Activated CD4-positive, alpha-beta T cell treated with anti-CD3 and anti-CD28 coated beads, Interleukin-10, Interleukin-2, amounts not matched to agents 100 ng/mL and 50 ng/mL, durations not matched to agents 16 hours and 8 hours (primary cell): ENCODE measurements at places on chromosomes 7 and 10.

- no peak for DNase-seq
Observed at GRCh38 chr10:79435271-79436065, 10.0 kb downstream of the ZCCHC24 start.

DNA sequence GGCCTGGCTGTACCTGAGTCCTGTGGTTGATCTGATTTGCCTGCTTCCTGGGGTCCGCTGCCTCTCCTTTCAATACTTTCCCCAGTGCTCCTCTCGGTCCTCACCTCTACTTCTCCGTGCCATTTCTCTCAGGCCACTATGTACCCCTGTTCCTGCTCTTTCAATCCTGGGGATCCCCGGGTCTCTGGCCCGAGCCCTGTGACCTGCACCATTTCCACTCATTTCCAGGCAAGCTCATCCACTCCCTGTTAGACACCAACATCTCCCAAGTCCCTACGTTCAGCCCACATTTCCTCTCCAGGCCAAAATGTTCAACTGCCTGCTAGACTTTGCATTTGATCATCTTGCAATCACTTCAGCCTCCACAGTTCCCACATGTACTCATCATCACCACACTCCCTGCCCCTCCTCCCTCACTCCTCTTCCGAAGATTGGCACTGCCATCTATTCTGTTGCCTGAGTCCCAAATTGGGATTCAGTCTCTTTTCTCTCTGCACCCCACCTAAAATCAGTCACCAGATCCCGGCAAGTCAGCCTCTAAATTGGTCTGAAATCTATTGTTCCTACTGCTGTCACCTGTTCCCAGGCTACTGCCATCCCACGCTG lies 34.4 kb upstream of the ZMIZ1 start:
- no peak for DNase-seq

DNA sequence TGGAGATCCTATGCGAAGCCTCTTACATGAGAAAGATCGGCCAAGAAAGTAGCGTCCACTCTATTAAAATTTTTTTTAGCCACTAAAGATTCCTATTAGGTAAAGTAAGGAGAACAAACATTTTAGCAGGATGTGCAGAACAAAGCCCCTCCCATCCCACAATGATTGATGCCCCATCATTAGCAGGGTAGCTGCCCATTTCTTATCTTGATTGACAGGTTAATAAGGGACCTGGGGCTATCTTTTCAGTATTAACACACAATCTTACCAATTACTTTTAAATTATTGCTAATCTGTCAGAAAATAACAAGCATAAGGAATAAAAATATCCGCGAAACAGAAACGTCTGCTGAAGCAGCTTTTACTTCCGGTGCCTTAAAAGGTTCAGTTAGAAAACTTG lies 5.1 kb downstream of the FZD8 start:
- no peak for DNase-seq

- DNase-seq, result no peak
Observed at GRCh38 chr7:118305671-118306070, 81.2 kb downstream of the ANKRD7 start.

DNA sequence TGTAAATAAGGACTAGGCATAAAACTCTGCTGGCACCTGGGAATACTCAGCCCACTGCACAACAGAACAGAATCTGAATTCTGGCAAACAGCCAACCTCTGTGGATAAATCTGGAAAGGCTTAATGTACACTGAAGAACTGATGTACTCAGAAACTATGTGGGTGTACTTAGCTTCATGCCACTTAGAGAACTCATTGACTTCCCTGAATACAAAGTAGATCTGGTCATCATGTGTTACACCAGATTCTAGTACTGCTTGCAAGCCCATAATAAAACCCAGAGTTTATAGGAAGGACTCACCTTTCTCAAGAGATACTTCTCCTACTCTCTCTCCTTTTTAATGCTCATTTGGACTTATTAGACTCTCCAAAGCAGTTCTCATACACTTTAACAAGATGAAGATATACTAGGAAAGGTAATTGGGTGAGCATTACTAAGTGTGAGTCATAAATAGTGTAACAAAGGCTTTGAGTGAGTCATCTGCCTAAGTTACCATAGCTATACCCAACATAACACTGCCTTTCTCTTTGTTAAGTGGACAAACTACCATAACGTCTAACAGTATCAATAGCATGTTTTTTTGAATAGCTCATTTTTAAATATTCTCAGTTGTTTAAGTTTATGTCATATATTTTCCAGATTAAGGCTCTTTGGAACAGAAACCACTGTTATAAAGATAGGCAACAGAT lies 309.1 kb downstream of the MDFIC start:
- peak; percentile 63 for DNase-seq

DNA sequence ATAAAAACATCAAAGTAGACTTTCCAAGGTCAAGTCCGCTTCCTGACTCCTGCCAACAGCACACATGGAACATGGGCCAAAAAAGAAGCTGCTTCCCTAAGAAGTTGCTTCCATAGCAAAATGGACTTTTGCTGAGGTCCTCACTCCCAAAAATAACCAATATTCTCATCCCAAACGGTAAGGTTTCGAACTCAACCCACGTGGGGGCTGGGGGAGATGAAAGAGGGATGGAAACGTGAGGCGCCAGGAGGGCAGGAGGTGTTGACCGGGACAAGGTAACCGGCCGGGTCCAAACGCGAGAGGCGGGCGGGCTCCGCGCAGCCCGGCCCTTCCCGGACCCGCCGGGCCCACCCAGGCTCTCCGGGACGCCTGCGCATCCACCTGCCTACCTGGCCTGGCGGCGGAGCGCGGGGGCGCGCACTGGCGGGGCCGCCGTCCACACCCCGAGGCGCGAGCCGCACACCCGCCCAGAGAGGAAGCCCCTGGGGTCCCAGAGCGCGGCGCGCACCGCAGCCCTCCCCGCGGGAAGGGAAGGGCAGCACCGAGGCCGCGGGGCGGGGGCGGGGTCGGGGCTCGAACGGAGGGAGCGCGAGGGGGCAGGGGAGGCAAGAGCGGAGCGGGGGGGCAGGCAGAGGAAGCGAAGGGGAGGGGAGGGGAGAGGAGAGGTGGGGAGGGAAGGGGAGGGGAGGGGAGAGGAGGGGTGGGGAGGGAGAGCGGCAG lies 742 bp downstream of the LMBR1 start:
- peak; percentile 73 for DNase-seq

DNA sequence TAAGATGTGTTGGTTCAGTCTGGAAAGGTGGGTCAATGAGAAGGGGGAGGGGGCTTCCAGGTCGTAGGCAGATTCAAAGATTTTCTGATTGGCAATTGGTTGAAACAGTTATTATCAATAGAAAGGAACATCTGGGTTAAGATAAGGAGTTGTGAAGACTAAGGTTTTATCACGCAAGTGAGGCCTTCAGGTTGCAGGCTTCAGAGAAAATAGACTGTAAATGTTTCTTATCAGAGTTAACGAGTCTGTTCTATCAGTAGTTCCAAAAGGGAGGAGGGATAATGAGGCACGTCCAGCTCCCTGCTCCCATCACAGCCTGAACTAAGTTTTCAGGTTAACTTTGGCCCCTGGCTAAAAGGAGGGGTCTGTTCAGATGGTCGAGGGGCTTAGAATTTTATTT lies 11.1 kb upstream of the CFAP46 start:
- DNase-seq, result no peak

GRCh38 chr10:90871279-90871765 lies 452 bp upstream of the RPP30 start:
- peak; percentile 78 for DNase-seq

DNA sequence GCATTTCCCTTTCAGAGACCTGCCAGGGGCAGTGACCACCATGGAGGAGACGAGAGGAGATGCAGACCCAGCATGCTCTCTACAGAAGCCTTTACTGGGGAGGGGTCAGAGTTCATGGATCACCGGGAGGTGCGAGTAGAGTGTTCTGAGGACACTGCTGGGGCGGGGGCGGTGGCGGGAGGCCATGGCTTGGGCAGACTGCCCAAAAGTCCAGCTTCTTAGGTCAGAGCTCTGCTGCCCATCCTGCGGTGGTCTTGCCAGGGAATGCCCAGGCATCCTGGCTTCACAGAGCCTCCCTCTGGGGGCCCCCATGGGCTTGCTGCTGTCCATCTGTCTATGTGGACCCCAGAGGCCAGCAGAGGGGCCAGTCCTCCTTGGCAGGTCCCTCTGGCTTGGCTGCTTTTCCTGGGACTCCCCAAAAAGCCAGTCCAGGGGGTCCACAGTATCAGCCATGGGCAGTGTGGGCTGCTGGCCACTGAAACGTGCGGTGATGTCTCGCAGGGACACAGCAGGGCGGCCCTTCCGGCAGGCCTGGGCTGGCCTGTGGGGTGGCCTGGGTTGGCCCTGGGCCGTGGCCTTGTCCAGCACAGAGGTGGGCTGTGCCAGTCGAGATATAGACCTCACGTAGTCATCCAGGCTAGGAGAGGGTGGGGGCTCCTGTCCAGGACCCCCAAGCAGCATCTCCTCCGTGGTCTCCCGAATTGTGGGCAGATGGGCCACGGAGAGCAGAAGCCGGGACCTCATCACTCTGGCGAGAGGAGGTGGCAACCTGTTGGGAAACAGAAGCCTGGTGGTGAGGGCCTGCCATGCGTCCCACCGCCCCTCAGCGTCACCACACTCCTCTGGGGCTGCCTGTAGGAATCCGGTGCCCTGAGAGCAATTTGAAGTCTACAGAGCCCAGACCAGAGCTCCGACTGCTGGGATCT lies 1.1 kb downstream of the DEPP1 start:
- no peak for DNase-seq

DNA sequence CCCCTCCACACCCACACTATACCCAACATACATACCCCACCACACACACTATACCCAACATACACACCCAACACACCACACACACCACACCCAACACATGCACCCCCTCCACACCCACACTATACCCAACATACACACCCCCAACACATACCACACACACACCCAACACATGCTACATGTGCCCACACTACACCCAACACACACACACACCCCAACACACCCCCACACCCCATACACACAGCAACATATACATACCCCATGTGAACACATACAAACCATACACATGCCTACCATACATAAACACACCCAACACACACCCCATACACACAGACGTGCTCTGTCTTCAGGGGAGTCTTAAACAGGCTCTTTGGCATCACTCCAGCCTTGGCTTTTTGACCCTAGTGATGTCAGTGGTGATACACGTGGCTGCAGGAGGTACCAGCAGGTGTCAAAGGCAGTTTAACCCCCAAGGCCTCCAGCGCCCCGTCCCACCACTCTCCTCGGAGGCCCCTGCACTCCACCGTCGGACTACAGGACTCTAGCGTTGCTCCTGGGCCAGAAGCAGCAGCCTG lies 73.4 kb downstream of the HIPK2 start:
- no peak for DNase-seq

- peak; percentile 89 for DNase-seq
Observed at GRCh38 chr10:62244785-62245467, 23.7 kb downstream of the RTKN2 start.

DNA sequence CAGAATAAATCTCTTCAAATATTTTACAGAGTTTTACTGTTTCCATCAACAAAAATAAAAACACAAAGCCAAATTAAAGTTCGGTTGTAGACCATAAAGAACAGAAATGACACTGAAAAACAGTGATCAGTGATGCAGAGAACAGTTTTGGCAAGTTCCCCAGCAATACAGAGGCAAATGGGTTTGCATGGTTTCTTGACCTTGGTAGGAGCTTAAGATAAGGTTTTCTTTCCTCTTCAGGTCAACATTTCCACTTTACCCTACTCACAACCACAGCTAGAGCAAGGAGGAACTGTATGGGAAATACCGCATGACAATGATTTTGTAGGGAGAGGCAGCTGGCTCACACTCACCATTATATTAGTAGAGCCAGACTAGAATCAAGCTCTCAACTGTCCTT lies 199.5 kb downstream of the SH2D4B start:
- no peak for DNase-seq

GRCh38 chr10:7414766-7415165 lies 3.9 kb upstream of the SFMBT2 start:
- no peak for DNase-seq

DNA sequence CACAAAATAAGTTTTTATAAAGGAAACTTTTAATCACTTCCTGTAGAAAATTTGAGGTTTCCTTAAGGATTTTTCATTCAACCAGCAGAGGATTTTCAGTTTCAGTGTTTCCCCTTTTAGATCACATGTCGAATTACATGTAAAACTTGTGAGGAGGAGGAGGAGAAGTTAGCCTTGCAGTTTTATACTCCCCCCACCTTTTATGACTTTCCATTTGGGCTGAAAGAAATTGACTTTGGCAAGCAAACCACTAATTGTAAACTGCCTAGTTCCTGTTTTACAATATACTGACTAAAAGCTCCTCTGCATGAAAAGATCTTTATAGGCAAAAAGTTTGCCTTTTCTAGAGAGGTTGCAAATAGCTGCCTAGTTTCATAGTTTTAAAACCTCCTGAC lies 3.0 kb downstream of the BAMBI start:
- no peak for DNase-seq
